ENCODE measurements at places on chromosomes 12 and 14.

DNA sequence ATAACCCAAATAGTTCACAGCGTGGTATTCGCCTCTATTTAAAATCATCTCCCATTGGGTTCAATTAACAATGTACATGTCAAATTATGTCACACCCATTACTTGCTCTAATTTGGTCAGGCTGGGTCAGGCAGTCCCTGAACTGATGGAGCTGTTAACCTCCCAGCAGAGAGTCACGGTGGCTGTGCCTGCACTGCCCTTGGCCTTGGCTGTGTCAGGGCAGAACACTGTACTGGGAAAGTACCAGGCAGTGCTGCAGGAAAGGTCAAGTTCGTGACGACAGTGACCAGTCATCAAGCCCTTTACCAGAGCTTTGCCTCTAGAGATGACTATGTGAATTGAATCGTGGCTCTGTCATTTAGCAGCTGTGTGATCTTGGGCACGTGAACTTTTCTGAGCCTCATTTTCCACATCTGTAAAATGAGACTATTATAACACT lies 100.0 kb downstream of the ARF6 start:
- DNase-seq = no peak

DNA sequence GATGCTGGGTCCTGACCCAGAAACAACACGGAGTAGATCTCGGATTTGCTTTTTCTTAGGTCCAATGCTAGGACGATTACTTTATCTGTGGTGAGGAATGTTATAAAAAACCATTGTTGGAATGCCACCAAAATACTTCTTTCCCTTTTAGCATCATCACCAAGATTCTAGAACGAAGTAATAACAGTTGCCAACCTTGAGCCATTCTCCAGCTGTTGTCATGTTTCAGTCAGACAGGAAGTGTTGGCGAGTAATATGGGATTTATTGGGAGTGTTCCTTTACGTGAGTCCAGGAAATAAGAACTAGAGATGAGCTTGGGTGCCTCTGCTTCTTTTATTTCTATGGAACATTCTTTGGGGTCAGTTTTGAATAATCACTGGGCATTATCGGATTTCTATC lies 892.9 kb downstream of the DIO2 start:
- no peak for DNase-seq

GRCh38 chr12:2627076-2627834 lies 167.5 kb upstream of the FKBP4 start:
- no peak for DNase-seq

DNA sequence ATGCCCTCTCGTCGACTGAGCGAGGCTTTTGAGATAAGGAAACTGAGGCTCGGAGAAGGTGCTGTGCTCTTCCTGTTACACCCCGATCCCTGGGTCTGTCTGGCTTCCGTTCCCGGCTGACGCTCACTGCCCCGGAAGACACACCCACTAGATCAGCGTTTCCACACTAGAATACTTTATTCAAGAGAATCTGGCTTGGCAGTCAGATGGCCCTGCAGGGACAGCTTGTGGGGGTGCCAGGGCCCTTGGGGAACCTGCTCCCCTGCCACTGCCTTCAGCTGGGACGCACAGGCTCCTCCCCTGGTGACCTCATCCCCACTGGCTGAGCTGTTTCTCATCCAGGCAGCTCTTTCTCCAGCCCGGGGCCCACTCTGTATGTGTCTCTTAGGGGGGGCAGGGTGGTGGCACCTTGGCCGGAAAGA lies 13.7 kb downstream of the PGF start:
- DNase-seq = no peak

GRCh38 chr12:57366315-57366714 lies 64.5 kb downstream of the R3HDM2 start:
- DNase-seq = no peak

DNA sequence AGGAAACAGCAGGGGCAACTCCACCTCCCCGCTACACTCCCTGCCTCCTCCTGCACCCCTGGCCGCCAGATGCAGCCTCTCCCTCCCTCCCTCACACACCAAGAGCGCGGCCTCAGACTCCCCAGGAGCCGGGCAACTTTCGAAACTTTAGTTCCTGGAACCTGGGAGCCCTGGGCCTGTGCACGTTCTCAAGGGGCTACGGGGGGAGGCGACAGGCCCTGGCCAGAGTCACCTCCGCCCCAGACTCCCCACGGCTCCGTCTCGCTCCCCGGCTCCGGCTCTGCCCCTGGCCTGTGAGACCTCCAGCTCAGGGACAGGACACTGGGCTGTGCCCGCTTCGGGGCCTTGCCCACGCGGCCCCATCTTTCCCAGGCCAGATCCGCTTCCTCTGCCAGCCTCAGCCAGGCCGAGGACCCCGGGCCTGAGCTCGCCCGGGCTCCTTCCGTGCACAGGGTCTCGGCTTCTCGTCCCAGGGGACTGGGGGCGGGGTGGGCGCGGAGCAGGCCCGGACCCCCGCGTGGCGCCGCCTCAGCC lies 5.5 kb downstream of the AMN start:
- no peak for DNase-seq

DNA sequence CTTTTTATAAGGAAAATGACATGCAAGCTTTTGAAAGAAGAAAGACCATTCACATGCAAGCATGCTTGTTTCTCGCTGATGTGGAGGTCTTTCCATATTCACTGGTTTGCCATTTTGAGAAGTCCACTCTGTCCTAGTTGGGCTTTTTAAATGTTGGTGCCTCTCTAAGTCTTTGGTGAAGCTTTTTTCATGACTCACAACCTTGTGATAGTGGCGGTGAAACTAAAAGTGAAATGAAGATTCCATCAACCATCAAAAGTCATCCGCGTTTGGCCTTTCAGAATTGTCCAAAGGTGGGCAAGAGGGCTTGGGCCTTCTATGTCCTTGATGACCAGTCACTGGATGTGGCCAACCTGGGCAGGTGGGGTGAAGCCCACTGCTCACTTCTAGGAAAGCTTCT lies 4.3 kb downstream of the LRRC74A start:
- DNase-seq = no peak

GRCh38 chr12:78155546-78155945 lies 324.9 kb downstream of the NAV3 start:
- DNase-seq = no peak

DNA sequence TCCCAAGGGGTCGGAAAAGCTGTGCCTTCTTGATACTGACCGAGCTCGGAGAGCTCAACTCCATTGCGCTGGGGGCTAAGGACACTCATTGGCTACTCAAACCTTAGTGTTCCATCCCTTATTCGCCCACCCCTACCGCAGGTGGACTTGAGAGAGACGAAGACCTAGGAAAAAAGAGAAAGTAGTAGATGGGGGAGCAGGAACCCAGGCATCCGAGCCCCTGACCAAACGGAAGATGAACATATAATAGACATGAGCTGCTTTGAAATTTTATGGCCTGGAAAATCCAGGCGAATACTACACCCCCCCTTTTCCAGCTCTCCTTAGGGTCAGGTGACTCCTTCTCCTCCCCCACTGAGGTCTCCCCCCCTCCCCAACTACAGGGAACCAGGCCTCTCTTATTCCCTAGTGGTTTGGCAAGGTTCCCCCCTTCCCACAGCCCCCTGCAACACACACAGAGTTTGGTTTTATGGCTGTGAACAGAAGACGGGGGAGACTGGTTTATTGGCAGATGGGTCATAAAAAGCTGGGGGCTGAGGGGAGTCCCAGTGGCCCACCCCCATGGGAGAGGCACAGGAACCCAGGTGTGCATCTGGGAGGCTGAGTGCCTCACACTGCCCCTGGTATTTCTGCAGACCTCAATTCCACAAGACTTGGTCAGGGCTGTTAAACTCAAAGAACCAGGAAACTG lies 1.6 kb downstream of the GDF11 start:
- DNase-seq = no peak

GRCh38 chr12:18302809-18303430 lies 41.6 kb downstream of the PIK3C2G start:
- DNase-seq = no peak

GRCh38 chr14:67517083-67517482 lies 16.0 kb upstream of the PLEKHH1 start:
- no peak for DNase-seq

GRCh38 chr12:30438601-30439041 lies 257.0 kb downstream of the IPO8 start:
- no peak for DNase-seq

DNA sequence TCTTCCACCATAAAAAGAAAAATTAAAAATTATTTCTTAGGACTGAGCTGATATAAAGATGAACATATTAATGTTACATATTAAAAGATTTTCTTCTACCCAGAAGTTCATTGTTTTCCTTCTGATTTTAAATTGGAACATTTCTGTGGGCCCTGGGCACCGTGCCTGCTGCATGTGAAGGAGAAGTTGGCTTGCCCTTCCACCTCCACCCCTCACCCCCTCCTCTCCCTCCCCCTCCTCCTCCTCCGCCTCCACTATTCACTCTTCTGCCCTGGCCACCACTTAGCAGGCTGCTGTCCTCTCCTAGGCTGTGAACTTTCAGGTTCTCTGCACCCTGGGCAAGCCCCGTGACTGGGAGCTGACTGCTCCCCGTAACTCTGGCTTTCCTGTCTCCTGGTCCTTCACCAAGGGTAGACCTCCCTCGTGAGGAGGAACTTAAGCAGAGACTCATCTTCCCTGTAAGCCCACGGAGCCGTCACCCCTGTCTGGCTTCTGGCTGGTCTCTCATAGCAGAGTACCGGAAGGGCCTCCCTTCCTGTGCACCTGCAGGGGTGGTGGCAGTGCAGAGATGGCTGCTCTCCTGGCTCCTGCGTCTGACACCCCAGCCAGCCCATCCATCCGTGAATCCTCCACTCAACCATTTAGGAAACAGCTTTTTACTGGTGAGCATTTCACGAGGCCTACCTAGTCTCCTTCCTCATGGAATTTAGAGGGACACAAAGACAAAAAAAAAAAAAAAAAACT lies 12.8 kb downstream of the TUNAR start:
- DNase-seq = no peak

DNA sequence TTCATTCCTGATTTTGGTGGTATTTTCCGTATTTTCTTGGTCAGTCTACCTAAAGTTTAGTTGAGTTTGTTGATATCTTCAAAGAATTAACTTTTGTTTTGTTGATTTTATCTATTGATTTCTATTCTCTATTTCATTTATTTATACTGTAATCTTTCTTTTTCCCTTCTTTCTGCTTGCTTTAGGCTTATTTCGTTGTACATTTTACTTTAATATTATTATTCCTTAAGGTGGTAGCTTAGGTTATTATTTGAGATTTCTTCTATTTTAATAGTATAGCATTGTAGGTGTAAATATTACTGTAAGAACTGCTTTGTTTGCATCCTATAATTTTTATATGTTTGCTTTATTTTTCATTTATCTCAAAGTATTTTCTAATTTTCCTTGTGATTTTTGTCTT lies 21.4 kb upstream of the KLRF1 start:
- no peak for DNase-seq

DNA sequence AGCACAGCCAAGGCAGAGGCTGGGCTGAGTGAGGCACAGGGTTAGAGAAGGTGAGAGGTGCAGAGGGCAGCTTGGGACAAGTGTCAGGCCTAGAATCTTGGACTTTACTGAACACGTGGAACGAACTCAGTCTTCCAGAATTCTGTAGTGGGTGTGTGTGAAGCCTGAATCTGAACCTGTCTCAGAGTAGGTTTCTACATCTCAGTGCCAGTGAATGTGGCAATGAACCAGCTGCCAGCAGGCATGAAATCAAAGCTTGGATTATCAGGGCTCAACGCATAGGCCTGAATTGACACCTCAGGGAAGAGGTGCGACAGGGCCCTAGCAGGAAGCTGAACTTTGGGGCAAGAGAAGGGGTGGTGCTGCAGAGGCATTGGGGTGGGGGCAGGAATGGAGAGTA lies 104.6 kb downstream of the SAMD4A start:
- no peak for DNase-seq

DNA sequence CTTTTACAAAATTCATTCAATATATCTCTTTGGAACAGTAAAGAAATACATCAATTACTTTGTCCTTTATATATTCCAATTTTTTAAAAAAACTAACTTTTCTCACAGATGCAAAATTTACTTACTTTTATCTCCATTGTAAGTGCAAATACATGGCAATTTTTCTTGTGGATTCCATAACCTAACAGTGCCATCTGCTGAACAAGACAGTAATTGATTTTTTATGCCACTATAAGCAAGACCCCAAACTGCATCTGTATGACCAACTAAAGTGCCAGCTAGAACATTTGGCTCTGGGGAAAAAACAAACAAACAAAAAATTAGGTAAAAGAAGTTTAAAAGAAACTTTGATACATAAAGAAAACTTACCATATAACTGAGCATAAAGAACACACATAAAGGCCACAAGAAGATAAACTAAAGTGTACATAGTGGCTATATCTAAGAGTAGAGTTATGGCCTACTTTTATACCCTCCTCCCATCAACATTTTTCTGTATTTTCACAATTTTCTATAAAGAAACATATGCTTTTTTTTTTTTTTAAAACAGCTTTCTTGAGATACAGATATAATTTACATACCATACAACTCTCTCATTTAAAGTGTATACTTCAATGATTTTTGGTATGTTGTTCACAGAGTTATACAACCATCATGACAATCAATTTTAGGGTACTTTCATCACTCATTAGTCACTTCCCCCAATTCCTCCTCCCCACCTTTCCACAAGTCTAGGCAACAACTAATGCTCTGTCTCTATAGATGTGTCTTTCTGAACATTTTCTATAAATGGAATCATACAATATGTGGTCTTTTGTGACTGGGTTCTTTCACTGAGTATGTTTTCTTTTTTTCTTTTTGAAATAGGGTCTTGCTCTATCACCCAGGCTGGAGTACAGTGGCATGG lies 32.6 kb downstream of the COCH start:
- DNase-seq = no peak

- DNase-seq = no peak
These were observed 893.2 kb downstream of the SLC16A7 start for GRCh38 chr12:60489071-60489470.

GRCh38 chr12:123829561-123829960 lies 67.5 kb downstream of the DNAH10 start:
- no peak for DNase-seq

- no peak for DNase-seq
These were observed at the start of gene CMTM5 for GRCh38 chr14:23376482-23377197. CMTM5 (plus strand) TSS chr14:23377046; CDS start chr14:23377252, 206 bp downstream.

- DNase-seq = no peak
These were observed 259.5 kb upstream of the PKP2 start for GRCh38 chr12:33156042-33156441.
